T1000 (cell line): ENCODE measurements at places on chromosomes 6 and 20.

DNA sequence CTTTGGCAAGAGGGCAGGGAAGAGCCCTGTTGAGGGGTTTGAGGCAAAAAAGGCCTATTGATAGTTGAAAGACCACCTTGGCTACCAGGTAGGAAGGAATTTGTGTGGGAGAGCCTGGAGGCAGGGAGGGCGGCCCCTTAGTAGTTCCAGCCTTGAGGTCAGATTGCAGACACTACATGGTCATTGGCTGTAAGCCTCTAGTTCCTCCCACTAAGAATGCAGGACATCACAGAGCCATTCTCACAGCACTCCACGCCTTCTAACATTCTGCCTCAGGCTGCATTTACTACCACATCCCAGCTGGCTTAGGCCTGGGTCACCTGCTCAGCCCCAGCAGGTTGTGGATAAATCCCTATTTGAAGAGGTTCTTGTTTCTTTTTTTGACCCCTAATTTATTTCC is 91.0 kb upstream of the SNX9 start:
- DNase-seq = no peak

GRCh38 chr20:15561707-15562404 is 1011.4 kb downstream of the KIF16B start:
- no peak for DNase-seq

GRCh38 chr6:82889143-82889542 is 176.5 kb downstream of the UBE3D start:
- no peak for DNase-seq

DNA sequence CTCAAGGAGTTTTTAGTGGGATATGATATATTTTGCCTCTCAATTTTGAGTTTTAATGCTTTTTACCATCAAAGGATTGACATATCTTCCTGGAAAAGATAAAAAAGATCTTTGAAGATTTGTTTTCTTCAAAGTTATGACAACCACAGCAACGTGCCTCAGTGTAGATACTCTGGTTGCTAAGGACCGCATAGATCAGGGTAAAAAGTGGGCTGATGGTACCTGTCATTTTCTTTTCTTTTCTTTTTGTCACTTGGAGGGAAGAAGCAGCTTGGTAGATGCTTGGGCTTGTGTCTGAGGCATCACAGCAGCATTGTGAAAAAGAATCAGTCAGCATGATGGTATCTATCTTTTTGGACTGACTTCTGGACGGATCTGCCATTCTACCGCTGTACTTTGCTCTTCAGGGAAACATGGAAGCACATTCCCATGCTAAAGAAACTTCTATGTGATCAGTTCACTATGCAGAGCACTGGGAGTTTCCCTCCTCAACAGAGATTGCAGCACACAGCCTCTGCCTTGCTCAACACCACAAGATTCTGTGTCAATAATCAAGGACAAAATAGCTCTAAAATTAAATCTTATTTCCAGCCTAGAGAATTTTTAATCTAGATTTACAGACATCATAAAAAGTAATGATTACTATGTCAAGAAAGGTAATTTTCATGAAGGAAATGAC is 54.8 kb upstream of the SGK1 start:
- DNase-seq = no peak

DNA sequence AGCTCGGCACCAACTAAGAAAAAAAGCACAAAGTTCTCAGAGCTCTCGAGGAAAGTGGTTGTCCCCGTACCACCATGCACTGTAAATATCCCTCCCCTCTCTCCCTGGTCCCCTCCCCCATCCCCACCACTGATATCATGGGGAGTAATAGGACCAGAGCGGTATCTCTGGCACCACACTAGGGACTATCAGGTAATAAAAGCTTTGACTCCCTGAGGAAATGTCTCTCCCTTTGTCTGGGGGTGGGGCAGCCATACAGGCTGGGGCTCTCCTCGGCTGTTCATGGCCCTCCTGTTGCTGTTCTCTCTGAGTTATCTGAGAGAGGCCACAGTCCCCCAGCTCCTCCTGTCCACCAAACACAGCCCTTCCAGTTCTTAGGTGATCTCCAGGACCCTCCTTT is 5.0 kb upstream of the GNRH2 start:
- DNase-seq = no peak

GRCh38 chr6:137492289-137493217 is 1.6 kb downstream of the OLIG3 start:
- no peak for DNase-seq

GRCh38 chr20:36147690-36148089 is 6.8 kb upstream of the EPB41L1 start:
- no peak for DNase-seq

DNA sequence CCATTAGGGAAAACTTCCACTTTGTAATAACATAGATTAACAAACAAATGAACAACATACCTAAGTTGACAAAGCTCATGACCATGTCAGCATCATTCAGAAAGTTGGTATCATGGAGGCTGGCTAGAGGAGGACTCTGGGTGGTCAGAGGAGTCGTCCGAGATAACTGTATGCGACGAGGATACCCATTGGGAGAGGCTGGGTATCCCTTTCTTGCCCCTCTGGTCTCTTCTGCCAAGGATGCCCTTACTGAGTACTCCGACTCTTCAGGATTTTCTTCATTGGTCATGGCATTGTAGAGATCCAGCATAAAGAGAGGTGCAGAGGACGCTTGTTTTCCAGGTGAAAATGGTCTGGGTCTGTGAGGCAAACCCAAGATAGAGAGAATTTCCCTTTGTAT is 1.1 kb downstream of the BMP5 start:
- no peak for DNase-seq

DNA sequence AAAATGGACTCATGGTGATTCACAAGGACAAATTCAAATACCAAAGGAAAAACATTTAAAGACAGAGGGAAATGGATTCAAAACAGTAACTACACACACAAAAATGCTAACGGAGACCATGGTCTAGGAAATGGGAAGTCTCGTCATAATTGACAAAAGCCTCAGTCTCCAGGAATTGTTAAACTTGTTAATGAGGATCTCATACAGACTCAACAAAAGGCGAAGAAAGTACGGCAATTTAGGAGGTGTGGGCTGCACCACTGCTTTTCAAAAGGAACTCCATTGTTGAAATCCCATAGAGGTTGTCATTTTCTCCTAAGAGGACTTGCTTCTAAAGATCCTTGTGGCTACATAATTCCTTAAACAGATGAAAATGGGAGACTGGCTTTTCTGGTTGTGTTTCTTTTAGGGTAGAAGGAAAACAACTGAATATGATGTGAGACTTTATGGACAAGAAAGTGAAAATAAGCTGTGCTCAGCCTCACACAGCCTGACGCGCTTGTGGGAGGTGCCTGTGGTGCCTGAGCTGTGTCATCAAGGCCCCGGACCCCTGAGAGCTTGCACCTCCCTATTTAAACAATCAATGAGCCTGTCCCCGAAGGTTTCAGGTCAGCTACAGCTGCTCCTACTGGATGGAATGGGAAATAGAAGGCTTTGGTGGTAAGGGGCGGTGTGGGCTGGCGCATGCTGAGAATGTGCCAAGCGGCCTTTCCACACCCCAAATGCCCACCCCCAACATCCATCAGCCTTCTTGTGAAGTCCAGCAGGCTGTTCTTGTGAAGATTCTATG is 2.5 kb upstream of the CLDN20 start:
- DNase-seq = no peak

GRCh38 chr20:58636983-58637421 is 14.1 kb upstream of the STX16 start:
- no peak for DNase-seq

DNA sequence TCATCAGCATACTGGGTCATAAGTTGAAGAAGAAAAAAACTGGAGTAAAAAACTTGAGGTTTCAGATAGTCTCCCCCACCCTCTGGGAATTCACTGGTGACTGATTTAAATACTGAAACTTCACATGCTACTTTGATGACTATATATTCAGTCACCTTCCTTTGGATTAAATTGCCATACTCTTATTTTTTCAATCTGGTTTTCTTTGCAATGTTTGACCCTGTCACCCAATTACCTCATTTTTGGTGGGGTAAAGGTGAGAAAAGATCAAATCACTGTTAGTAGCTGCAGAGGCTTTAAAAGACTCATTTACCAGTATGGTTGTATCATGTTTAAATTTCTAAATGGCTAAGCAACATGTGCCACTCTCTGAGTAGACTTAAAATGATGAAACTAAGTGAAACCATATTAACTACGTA is 862.7 kb upstream of the FLRT3 start:
- DNase-seq = no peak

DNA sequence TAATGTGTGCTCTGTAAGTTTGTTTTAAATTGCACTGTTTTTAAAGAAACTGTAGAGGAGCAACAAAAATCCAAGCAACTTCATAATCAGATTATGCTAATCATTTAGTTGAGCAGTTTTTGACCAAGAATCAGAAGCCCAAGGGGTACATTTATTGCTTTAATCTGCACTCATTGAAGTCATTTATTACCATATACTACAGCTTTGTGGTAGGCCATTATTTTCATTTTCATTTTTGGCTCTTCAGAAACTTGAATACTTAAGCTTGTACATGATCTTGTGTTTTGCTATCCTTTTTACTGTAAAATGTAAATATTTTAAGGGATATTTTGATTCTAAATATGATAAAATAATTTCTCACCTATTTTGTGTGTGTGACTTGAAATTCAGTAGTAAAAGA is 78.5 kb downstream of the PHF3 start:
- DNase-seq = no peak

DNA sequence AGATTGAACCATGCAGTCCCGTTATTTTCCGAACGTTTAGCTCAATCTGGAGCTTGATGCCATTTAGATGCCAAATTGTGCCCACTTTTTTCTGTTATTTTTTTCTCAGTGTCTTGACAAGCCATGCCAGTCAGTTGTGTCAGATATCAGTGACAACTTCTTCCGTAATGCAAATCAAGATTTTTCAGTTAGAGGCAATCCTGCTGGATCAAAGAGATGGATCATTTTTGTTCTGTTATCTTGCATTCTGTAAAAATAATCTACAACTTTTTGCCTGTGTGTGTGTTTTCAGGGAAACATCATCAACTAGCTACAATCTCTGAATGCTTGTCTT is 31.1 kb upstream of the GLP1R start:
- DNase-seq = no peak

DNA sequence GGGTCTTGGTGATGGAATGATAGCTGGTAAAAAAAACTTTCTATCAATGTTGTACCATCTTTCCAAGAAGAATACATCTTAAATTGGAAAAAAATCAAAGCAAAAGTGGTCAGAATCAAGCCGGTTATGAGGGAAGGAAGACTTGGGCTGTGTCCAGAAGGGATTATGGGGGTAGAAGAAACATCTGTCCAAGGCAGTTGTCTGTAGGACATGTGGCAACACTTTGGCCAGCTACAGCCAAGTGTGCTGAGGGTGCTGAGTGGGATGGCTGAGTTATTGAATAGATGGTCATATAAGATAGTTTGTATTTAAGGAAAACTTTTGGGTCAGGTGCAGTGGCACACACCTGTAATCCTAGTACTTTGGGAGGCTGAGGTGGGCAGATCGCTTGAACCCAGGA is 38.4 kb downstream of the INSM1 start:
- DNase-seq = no peak

DNA sequence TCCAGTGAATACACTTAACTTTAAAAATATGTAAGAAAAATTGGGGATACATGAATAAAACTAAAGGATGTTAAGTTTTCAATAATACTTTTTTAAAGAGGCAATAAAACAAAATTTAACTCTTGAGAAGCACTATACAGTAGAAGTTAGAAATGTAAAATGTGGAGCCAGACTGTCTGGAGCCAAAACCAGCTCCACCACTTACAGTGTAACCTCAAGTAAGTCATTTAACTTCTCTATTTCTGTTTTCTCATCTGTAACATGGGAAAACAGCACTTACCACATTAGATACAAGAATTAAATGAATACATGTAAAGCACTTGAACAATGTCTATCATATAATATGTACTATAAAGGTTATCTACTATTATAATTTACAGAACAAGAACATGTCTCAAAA is 6.7 kb downstream of the ATG5 start:
- no peak for DNase-seq

- DNase-seq = no peak
Observed at GRCh38 chr6:10404799-10405512, 9.9 kb downstream of the TFAP2A start.

GRCh38 chr20:63429992-63430391 is 42.5 kb downstream of the KCNQ2 start:
- no peak for DNase-seq

- DNase-seq = no peak
Observed at GRCh38 chr20:57056651-57057050, 209.8 kb downstream of the BMP7 start.

GRCh38 chr6:9266741-9267140 is 831.4 kb upstream of the SLC35B3 start:
- DNase-seq = no peak

GRCh38 chr20:38291966-38292365 is 12.0 kb upstream of the BPI start:
- DNase-seq = no peak

DNA sequence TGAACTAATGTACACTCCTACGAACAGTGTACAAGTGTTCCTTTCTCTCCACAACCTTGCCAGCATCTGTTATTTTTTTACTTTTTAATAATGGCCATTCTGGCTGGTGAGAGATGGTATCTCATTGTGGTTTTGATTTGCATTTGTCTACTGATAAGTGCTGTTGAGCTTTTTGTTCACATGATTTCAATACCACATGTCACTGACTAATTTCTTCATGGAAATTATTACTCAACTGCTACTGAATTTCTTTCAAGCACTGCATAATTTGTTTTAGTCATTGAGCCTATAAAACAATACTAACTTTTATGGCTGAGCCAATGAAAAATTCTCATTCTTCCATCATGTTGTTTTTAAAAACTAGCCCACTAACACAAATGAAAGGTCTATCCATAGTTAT is 115.4 kb downstream of the FRK start:
- DNase-seq = no peak

DNA sequence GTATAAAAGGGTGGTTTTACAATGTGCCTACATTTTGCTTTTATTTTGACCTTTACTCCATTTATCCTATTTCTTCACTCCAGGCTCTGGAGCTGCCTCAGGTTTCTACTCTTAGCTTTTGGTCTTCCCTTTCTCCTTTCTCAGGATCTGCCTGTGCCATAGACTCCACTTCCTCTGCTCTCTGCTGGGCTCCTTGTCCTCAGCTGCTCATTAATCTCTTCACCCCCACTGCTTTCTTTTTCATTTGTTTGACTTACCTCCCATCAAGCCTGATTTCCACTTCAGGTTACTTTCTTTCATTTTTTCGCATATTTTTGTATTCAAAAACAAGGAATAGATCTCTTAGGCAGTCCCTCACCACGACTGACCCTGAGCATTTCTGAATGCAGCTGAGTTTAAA is 106.8 kb downstream of the COL19A1 start:
- no peak for DNase-seq

GRCh38 chr6:73367761-73368355 is 1.8 kb downstream of the OOEP start:
- no peak for DNase-seq

DNA sequence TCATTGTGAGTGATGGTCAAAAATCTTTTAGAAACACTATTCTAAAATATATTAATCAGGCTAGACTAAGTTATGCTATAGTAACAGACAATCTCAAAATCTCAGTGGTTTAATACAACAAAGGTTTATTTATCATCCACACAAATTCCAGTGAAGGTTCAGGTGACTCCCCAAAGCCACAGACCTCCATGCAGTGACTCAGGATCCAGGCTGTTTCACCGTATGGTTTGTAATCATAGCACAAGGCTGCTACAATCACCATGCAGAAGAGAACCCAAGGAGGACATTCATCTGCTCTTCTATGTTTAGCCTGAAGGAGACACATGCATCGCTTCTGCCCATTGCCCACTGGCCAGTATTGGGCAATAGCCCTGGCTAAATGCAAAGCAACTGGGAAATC is 46.2 kb downstream of the BFSP1 start:
- no peak for DNase-seq
